Suppressor macrophage treated with lipopolysaccharide for 4 hours (primary cell): ENCODE measurements at places on chromosomes 12 and 14.

GRCh38 chr14:40229676-40230075, 797.4 kb upstream of the FBXO33 start:
- DNase-seq, result no peak

DNA sequence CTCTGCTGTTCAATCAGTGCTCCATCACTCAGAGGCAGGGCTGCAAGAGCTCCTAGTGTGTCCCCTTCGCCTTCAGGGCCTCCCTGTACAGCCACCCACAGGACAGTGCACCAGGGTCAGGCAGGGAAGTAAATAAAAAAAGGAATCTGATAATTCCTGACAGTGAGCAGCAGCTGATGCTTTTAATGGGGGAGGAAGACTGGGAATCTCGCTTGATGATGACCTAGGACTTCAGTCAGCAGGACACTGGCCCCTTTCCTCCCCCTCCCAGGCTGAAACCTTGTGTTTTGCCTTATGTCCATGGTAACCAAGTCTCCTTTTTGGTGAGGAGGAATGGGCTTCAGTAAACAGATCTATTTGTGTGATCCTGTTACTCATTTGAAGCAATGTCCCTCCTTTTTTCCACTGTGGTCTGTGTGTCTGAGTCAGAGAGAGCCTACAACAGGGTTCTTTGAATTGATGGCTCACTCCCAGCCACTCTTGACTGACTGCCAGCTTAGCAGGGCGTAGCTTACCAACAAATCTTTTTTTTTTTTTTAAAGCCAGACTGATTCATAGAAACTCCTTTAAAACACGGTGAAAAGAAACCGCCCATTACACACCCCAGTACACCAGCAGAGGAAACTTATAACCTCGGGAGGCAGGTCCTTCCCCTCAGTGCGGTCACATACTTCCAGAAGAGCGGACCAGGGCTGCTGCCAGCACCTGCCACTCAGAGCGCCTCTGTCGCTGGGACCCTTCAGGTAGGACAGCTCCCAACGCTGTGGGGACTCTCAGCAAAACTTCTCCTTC, at the start of gene EMP1:
TSS of gene EMP1 (plus strand) at position 597 of the 792 bp plus-strand sequence. CDS start 14,785 bp downstream, outside the sequence.
- DNase-seq, result peak; percentile 95

- DNase-seq, result no peak
These were observed 158.1 kb upstream of the FOXG1 start for GRCh38 chr14:28608443-28608842.

DNA sequence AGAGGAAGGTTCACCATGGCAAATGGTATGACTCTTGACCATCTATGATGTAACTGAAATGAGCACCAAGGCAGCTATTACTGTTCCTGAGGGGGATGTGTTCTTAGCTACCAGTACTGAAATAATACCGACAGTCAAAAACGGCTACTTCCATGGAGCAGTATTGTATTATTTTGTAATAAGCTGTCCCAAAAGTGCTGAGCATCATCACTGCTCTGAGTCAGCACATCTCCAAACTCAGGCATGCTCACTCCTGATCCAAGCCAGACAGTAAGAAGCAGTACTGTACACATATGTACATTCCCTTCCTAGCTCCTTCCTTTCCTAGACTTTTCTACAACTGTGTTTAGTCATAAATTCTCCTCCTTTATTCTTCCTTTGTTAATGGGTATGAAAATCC, 8.6 kb downstream of the VTI1B start:
- peak; percentile 45 for DNase-seq

DNA sequence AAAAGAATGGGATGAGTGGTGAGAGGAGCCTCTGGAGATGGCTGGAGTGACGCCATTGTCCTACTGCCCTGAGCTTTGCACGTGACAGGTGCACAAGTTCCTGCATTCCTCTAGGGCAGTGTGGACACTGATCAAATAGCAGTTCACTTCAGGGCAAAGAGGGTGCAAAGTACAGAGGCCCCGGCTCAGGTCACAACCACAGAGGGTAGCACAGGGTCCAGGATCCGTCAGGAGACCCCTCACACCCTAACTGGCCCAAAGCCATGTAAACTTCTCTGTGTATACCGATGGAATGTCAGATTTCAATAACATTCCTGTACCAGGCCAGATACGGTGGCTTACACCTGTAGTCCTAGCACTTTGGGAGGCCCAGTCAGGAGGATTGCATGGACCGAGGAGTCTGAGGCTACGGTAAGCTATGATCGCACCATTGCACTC, 10.4 kb upstream of the FBLN5 start:
- no peak for DNase-seq
